ENCODE measurements at places on chromosomes 4 and X.

- no peak for DNase-seq
These were observed 111.6 kb upstream of the CXCL13 start for GRCh38 chr4:77493829-77494551.

GRCh38 chr4:75244325-75244724 is 269.9 kb downstream of the RCHY1 start:
- DNase-seq = no peak

GRCh38 chrX:11064851-11065600 is 46.1 kb upstream of the HCCS start:
- peak; percentile 78 for DNase-seq

- no peak for DNase-seq
These were observed 327.2 kb downstream of the NKX6-1 start for GRCh38 chr4:84171871-84172270.

- no peak for DNase-seq
These were observed 290.7 kb upstream of the PCDH18 start for GRCh38 chr4:137823007-137823406.

DNA sequence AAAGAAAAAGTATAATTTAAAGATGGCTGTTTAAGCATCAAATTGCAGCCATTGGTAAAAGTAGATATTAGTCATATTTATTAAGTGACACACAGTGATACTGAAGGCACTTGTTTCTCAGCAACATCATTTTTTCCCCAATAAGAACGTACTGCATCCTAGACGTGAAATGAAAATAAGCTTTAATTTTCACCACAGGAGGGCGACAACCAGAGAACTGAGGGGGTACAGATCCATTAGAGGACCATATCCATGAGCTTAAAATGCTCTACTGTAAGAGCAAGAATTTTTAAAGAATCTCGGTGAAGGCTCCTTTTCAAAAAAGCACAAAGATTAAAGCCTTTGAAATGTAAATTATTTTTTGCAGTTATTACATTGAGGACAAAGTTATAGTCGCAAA is 33.4 kb downstream of the FRG1 start:
- peak; percentile 13 for DNase-seq

- no peak for DNase-seq
These were observed 663.4 kb upstream of the LCORL start for GRCh38 chr4:18684932-18685331.

- no peak for DNase-seq
These were observed 821 bp downstream of the CXCL8 start for GRCh38 chr4:73741031-73741749.

DNA sequence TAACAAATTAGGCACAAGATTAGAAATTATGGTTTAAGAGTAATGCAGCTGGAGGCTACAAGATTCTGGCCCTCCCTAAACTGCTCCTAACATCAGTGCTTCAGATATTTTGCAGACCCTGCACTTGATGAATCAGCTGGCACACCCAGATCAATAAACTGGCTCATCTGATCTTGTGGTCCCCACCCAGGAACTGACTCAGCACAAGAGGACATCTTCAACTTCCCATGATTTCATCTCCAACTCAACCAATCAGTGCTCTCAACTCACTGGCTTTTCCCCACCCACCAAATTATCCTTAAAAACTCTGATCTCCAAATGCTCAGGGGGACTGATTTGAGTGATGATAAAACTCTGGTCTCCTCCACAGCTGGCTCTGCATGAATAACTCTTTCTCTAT is 21.7 kb upstream of the TMEM33 start:
- no peak for DNase-seq

GRCh38 chr4:95248720-95249425 is 299.9 kb downstream of the UNC5C start:
- no peak for DNase-seq

GRCh38 chrX:139850968-139851367 is 81.9 kb downstream of the ATP11C start:
- no peak for DNase-seq

- DNase-seq = no peak
These were observed 380.8 kb downstream of the SPRY1 start for GRCh38 chr4:123777373-123777772.

- DNase-seq = no peak
These were observed 23.9 kb downstream of the TRPC3 start for GRCh38 chr4:121927948-121928347.

DNA sequence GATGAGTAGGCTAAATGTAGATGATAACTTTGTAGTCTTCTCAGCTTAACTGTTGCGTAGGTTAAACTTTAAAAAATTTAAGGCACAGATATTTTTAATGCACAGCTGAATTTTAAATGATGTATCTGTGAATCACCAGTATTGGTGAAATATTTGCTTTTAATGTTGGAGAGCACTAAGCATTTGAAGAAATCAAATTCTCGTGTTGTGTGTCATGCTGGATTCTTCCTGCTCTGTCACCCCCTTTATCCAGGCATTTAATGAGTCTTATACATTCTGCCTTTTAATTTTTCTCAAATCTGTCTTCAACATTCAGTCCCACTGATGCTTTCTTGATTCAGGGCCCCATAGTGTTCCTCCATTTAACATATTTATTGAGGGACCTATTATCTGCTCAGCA is 76.7 kb downstream of the SLC4A4 start:
- DNase-seq = no peak

- no peak for DNase-seq
These were observed 28.5 kb downstream of the ACSL4 start for GRCh38 chrX:109704563-109704962.

DNA sequence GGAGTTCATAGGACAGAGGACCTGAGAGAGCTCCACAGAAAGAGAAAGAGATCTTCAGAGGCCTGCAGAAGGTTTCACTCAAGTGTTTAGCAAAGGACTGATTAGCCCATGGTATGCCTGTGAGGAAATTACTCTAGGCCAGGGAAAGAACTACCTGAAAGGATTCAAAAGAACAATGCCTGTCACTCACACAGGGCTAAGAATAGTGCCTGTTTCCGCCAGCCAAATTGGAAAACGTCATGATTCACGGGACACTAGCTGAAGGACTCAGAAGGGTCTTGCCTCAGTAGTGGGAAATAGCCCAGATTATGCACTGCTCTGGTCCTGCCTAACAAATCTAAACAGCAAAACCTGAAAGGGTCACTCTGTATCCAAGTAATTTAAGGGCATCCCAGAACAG is 21.1 kb downstream of the SYTL4 start:
- DNase-seq = no peak

DNA sequence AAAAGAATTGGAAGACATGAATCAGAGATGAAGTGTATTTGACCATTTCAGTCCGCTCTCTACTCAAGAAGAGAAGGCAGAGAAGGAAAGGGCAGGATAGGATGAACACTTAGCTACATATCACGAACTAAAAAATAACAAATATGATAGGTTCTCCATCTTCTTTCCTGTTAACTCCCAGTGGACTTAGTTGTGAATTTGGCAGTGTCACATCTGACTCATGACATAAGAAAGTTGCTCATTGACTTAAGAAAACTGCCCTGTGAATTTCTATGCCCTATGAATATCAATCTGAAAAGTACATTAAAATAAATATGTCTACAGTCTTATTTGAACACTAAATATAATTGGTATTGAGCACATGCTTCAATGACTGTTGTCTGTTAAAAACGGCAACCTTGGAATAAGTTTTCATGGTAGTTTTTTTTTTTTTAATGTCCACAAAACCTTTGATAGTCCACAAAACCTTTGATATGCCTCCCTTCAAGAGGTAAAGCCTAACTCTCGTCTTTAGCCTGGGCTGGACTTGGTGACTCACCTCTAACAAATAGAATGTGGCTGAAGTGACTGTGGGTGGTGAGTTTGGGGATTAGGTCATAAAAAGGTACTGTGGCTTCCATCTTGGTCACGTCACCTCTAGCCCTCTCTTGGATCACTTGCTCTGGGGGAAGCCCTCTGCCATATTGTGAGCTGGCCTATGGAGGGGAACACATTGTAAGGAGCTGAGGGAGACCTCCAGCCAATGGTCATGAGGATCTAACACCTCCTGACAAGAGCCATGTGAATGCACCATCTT is 184.7 kb upstream of the S100G start:
- DNase-seq = peak; percentile 41

DNA sequence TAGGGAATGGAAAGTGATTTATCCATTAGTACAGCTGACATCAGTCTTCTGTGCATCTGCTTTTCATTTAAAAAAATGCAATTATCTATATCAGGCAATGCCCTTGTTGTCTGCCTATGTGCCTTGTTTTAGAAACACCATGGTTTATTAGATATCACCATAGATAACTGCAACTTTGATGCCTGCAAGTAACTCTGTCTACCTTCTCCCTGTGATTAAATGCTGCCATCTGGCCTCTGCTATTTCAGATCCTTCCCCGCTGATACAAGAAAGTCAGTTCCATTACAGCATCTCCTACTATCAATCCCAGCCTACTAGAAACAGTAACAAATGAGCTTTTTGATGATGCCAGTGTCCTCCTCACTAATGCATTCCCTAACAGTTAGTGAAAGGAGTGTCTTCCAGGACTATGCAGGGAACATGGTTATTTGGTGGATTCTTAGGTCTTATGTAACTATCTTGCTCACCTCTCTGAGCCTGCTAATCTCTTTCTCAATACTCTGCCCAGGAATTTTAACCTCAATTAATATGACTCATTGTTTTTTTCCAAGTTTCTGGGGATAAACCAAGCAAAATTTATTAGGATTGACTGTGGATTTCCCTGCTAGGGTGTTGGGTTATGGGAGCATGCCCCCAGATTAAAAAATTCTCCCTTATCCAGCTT is 444.9 kb downstream of the RAPGEF2 start:
- peak; percentile 29 for DNase-seq

GRCh38 chr4:179095585-179096221 is 1653.5 kb upstream of the AGA start:
- no peak for DNase-seq

Data from choroid plexus epithelial cell (primary cell).